ENCODE measurements at places on chromosomes 4 and X.

GRCh38 chr4:22315628-22316027 lies 200.2 kb downstream of the ADGRA3 start:
- DNase-seq, result no peak

DNA sequence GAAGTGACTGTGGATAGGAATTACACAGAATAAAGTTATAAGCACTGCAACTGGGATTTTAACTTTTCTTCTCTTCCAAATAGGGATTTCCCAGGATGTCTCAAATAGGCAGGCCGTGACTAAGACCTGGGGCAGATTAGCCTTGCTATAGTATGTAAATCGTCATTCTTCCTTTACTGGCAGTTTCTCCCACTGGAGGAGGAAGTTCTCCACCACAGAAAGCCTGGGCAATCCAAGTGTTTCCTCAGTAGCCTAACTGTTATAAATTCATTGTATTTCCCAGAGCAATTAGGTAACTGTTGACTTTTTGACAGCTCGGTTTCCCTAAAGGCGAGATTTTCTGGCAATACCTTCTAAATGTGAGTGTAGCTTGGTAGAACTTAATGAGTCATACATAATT lies at the start of gene TNIP3:
TSS of gene TNIP3 (minus strand) at position 31 of the 400 bp plus-strand sequence. CDS start 196 bp downstream, outside the sequence.
- DNase-seq, result no peak

DNA sequence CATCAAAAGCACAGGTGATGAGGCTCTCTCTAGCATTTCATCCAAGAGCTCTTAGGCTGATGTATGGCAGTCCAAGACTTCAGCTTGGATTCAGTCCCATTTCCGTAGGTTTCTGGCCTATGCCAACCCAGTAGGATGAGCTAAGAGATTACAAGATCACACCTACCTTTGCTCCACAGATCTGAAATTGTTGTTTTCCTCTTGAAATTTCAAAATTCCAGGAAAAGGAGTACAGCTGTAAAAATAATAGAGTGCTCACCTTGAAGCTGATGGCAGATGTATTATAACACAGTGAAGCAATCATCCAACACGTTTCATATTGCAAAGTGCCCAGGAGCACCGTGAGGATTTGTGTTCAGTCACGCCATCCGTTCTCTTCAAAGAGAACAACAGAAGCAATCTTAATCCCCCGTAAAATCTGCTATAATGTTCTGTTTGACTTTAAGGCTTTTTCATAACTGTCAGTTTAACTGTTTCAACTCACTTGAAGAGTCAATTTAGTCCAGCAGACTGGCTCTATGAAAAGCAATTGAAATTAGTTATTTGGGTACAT lies 137.5 kb downstream of the CPE start:
- no peak for DNase-seq

GRCh38 chrX:106170318-106170717 lies 2.2 kb downstream of the PWWP3B start:
- DNase-seq, result no peak

DNA sequence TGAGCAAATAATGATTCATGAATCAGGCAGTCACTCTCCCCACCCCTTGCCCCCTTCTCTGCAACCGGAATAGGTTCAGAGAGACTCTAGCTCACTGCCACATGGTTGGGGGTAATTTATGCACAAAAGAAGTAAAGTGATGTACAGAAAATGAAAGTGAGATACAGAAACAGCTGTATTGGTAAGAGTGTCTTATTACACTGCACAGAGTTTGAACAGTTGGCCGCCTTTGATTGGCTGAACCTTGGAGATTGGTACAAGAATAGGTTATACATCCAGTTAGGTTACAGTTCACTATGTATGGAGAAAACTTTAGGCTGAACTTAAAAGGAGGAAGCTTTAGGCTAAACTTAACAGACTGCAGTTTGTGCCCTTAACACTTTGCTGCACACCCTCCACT lies 34.6 kb upstream of the DIAPH2 start:
- no peak for DNase-seq

All from stimulated activated naive CD4-positive, alpha-beta T cell treated with Interleukin-2 at 50 U/mL for 16 hours (primary cell).